WERI-Rb-1 (cell line): ENCODE measurements at places on chromosomes 1 and 21.

GRCh38 chr1:207673399-207673798, 28.5 kb downstream of the CR1L start:
- no peak for DNase-seq

GRCh38 chr1:184753608-184754475, 816 bp downstream of the EDEM3 start:
- DNase-seq = peak; percentile 49

GRCh38 chr1:109388884-109389637, 8.7 kb downstream of the SORT1 start:
- DNase-seq = peak; percentile 43

- no peak for DNase-seq
Observed at GRCh38 chr1:209227171-209227570, 356.3 kb upstream of the CAMK1G start.

DNA sequence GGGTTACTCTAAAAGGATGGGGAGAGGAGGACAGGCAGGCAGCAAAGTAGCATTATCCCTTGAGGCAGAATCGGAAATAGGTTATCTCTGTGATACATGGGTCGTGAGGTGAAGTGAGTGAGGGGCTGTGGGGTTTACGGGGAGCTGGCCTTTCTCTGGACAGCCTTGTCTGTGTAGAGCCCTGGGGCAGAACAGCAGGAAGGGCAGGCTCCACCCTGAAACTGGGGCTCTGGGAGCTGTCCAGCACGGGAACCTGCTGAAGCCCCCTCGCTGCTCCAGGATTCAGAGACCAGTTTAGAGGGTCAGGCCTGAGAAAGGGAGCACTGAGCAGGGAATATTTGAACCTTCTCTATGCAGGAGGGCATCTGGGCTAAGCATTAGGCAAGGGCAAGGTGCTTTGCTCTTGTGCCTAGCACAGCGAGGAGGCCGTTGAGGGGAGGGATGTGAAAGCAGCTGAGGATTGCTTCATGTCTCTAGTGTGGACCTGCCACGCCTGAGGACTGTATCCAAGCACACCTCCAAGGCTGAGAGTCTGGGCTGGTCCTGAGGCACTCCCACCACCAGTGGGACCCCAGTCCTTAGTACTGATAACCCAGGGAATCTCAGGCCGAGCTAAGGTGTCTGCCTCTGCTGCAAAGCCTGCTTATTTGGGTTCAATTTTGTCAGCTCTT, 55.8 kb downstream of the NAV1 start:
- DNase-seq = no peak

- DNase-seq = no peak
Observed at GRCh38 chr21:25619198-25619597, 11.9 kb upstream of the MRPL39 start.

DNA sequence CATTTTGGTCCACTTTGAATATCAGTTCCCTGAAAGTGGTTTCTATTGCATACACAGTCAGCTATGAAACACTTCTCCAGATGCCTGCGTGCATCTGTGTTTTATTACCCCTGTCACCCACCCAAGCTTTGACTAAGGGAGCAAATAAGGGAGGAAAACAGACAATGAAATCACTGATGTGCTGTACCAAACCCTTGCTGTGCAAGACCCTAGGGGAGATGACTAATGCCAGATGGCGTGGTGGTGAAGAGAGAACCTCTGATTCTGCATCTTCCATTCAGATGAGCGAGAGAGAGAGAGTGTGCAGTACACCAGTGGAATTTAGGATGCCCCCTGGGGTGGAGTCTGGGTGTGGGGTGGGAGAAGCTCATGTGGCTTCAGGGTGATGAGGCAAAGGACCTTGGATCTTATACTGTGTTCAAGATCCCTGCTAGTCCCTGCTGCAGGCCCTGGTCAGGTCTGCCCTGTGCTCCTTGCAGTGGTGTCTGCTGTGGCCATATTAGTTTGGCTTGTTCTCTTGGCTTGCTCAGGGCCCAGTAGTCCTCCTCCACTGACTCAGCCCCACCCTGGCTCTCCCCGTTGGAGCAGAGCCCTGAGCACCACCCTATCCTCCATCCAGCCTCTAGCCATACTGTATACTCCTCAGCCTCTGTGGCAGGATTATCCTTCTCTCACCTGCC, 18.5 kb downstream of the CLCA1 start:
- no peak for DNase-seq

DNA sequence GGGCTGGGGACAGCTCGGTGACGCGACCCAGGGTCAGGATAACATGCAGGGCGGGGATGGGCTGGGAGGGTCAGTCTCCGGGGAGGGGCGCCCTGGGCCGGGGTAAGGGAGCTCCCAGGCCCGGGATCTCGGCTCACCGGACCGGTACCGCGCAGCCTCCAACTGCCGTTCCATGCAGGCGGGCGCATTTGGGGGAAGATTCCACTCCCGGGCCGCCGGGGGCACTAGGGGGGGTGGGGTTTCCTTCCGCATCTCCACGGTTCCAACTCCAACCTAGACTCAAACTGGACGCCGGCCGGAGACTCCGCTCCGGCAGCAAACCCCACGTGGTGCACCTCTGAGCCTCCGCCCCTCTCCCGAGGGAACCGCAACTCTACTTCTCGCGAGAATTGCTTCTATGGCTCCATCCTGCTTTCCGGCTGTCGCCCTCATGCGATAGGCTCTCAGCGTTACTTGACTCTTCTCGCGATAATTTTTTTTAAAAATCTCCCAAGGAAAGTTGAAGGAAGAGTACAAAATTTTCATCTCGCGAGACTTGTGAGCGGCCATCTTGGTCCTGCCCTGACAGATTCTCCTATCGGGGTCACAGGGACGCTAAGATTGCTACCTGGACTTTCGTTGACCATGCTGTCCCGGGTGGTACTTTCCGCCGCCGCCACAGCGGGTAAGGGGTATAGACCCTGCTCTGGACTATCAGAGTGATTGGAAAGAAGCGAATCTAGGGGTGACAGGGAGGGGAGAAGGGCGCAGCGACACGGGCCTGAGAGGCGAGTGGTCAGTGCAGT, at the start of the genes ATP5PB and WDR77:
Gene ATP5PB, plus strand, starts transcription at position 547 of the 785 bp plus-strand sequence. Its CDS starts 78 bp downstream, at position 625.
Gene WDR77, minus strand, starts transcription at position 339 of the 785 bp plus-strand sequence. Its CDS starts 87 bp downstream, at position 252.
- DNase-seq = peak; percentile 95

DNA sequence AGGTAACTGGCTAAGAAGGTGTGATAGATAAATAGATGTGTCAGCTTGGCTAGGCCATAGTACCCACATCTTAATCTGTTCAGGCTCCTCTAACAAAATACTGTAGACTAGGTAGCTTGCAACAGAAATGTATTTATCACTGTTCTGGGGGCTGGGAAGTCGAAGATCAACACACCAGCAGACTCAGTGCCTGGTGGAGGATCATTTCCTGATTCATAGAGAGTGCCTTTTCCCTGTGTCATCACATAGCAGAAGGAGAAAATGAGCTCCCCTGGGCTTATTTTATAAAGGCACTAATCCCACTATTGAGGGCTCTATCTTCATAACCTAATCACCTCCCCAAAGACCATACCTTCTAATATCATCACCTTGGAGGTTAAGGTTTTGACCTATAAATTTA, 532.7 kb upstream of the OLFM3 start:
- no peak for DNase-seq

- DNase-seq = no peak
Observed at GRCh38 chr1:218488986-218489385, 143.8 kb downstream of the TGFB2 start.

GRCh38 chr1:226604560-226605317, 56.2 kb downstream of the STUM start:
- no peak for DNase-seq

DNA sequence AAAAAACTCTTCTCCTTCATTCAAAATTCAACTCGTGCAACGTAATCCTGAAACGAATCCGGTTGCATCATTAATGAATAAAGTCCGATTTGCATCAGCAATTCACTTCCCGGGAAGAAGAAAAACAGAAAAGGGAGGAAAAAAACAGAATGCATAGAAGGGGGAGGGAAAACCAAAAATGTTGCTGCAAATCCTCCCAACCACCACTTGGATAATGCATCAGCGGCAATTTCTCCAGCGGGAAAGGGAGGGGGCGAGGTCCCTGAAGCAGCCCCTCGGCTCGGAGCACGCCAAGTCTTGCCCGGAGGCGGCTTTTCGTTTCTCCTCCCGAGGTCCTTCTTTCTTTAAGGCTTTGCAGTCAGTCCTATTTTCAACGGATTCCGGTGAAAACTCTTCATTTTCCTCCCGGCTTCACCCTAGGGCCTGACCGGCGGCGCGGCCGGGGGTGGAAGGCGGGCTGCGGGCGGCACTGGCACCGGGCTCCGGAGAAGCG, 723 bp downstream of the CDC42BPA start:
- DNase-seq = peak; percentile 38

DNA sequence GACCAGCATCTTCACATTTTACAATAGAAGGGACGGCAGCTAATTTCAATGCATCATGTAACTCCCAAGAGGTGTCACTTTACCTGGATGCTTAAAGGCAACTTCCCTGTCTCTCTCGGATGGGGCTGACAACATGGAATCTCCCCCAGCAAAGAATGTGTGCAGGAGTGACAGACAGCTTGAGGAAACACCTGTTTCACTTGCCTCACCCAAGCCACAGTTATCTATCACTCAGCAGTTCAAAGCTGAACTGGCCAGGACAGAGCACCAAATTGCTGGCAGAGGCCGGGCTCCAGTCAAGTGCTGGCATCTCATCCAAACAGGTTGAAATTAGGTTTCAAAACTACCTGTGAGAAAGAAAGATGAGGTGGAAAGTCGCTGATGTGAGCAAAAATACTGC, 538.0 kb upstream of the PLXNA2 start:
- DNase-seq = no peak

DNA sequence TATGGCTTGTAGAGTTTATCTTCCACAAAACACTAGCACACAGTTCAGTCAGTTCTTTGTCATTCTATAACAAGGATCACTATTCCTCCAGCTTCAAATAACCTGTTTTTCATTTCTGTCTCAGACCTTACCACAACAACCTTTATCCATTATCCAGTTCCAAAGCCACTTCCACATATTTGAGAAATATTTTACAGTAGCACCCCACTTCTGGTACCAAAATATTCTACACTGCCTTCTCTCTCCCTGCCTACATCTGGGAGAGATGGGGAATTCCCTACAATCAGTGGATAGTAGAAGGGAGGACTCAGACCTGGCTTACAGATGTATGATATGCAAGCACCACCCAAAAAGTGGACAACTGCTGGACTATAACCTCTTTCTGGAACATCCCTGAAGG, 651.4 kb downstream of the ADGRL2 start:
- no peak for DNase-seq

DNA sequence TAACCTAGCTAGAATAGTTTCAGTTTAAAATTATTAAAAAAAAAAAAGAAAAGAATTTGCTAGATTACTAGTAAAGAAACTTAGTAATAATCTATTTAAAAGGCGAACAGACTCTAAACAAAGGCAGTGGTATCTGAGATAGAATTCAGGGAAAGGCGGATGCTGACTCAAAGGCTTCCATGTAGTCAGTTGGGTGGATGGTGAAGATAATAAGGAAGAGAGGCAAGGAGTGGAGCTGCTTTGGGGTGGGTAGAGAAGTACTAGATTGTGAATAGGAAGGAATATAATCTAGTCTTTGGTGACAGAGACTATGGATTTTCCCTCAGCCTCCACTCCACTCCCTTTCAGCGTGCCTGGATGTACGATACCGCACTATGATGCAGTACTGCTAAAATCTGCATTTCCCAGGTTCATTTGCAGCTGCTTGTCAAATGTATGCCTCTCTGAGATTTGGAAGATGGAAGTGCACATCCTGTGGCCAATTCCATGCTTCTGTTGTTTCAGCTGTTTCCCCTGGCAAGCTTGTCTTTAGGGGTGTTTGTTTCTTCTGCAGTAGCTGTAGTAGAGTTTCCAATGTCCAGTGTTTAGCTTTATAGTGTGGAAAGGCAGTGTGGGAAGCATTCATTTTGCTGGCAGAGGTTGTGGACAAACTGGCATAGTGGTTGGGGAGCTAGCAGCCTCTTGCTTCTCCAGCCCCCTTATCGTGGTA, 184.6 kb upstream of the NRIP1 start:
- DNase-seq = no peak

GRCh38 chr1:86084998-86085397, 71.6 kb downstream of the COL24A1 start:
- DNase-seq = no peak

DNA sequence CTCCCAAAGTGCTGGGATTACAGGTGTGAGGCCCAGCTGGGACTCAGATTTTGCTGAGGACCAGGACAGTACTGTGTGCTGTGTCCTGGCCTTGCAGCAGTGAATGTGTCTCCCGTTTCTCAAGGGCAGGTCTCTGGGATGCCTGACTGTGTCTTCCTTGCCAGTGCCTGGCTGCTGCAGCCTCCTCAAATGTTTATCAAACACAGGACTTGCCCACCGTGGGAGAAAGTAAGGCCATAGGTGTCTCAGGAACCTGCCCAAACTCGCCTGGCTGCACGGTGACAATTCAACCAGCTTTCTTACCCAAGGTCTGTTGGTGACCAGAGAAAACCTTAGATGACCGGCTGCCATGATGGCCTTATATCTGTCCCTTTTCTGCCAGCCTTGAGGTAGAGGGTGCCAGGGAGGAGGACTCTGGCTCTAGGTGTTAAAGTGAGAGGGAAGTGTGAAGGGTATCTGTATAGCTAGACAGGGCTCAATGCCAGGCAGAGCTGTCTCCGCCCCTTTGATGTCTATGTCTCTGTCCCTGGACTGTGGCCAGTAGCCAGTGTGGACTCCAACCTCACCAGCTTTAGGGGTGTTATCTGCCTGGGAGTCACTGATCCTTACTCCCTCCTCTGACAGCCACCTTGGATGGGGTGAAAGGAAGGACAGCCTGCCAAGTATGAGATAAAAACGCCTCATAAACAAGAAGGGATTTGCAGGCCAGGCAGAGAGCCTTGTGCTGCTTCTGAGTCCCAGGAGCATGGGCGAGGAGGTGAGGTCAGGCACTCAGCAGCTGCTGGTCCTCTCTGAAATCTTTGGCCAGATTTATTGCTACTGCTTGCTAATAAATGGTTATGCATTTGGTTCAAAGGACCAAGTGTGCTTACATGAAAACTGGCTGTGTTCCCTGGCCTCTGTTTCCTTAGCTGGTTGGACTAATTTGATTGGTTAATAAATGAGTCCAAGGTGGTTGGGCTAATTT, 22.3 kb downstream of the IL6R start:
- no peak for DNase-seq

- DNase-seq = no peak
Observed at GRCh38 chr21:29359718-29360117, 61.0 kb downstream of the BACH1 start.

DNA sequence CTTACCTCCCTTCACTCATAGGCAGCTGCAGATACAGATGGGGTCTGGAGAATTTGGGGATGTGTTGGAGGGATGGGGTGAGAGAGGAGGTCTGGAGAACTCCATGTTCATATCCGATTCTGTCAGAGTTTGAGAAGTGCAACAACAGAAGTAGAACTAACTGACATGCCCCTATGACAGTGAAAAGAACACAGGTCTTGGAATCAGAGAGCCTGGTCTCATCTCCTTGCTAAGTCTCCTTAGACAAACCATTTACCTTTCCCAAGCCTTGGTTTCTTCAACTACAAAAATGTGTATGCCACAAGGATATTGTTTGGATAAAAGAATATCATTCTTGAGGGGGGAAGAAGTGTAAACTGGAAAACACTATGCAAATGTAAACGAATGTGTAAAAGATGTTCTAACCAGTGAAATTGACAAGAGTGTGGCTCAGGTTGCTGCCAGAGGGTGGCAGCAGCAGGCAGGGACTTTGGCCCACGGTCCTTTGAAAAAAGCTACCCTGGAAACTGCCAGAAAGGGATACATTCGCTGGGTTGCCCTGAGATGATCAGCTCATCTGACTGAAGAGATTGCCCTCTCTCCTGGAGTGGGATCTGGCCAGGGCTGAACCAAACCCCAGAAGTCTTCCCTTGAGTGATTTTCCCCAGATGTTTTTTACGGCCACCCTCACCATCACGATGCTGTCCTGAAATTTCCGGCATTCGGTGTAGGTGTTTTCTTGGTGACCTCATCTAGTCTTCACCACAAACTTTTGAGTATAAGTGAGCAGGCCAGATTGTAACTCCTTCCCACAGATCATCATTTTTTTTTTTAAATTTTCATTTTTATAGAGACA, 17.0 kb upstream of the CD2 start:
- DNase-seq = peak; percentile 47
